Psoas muscle (tissue), 8 donors: ENCODE measurements at places on chromosomes 1 and 21. TPM values are rescaled to one million over a fixed set of nuclear protein-coding genes. Genes with fewer than 3 reads are reported as not detected.

PRMT2 gene
- 33.6 TPM for total RNA-seq

TRIM17 gene
- total RNA-seq, result not detected

DNA sequence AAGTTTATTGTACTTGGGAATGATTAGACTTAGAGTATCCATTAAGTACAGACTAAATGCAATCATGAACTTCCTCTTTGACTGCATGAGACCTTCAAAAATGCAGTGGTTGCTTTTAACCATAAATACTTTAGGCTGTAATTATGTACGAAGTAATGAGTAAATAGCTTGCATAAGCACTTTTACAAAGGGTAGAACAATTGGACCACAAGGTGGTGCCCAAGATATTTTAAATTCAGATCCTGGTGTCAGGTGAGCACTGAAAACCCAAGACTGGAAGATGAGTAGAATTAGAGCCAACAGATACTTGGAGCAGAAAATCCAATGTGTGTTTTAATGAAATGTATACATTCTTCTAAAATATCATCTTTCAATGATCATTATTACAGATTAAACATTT is 43.4 kb upstream of the RHOU start:
- DNase-seq, result no peak

GRCh38 chr1:70503358-70503757 is 92.3 kb downstream of the CTH start:
- no peak for DNase-seq

GRCh38 chr21:31644643-31645042 is 14.8 kb upstream of the SOD1 start:
- DNase-seq, result no peak
